ENCODE measurements at places on chromosomes 2 and 18.

DNA sequence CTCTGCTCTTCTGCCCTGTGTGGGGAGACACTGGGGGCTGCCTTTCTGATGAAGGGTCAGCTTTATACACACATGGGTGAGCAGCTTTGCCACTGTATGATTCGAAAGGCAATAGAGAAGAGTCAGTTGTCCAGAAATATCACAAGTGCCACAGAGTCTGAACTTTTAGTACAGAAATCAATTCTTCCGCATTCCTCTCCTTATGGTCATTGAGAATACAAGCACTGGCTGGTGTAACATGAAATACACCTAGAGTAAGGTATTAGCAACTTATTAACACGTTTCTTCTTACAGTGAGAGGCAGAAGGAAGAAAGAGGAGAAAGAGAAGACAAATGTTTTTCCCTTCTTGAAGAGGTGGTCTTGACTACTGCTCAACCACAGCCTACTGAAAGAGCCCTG, 579.2 kb downstream of the ZEB2 start:
- DNase-seq, result no peak

GRCh38 chr2:5285872-5286769, 406.1 kb upstream of the SOX11 start:
- no peak for DNase-seq

DNA sequence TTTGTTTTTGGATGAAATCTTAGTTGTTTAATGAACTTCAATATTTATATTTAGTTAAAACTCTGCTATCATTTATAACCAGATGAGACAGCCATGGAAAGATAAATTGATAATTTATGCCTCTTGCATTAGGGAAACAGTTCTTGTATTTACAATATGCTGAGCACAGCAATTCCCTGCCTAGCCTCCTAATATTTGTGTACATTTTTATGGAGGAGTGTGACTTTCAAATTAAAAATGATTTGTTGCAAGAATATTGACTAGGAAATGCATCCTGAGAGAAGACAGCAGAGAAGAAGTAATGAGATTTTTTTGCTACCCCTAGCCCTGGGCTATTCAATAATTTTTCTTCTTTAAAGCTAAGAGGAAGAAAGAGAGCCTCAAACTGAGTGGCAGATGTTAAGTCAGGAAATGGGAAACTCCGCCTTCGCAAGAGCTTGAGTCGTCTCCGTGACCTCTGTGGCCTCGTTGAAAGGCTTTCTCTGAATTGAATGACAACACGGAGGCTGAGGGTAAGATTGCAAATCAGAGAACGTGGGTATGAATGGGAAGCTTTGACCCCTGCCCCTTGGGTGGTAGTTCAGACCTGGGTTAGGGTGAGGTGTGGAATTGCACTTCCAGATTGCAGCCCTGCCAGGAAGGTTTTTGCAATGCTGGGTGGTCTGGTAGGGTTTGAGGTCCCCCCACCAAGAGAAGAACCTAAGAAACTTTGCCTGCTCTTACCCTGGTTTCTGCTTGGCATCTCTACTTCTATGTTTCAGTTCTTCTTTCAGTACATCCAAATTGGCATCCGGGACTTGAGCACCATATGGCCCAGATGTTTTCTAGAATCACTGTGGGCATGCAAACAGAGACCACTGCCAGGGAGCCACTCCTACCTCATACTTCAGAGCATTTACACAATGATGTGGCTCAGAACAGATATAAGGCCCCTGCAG, 210.3 kb upstream of the RBMS1 start:
- no peak for DNase-seq

DNA sequence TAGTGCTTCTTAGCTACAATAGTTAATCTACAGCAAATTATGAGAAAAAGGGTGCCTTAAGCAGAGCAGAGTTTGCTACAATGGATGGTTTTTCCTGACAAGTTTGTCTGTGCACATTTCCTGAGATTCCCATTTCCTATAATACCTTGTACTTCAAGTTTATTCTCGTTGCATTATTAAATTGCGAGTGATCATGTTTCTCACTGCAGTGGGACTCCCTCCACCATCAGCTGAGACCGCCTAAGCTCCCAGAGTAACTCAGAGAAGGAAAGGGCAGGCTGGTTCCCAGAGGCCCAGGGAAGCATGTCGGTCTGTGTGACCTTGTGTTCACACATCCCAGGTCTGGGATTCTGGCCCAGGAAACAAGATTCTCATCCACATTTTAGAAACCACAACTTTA, 162.1 kb downstream of the ARL4C start:
- DNase-seq, result no peak

GRCh38 chr18:78073275-78073674, 823.6 kb downstream of the GALR1 start:
- DNase-seq, result no peak

DNA sequence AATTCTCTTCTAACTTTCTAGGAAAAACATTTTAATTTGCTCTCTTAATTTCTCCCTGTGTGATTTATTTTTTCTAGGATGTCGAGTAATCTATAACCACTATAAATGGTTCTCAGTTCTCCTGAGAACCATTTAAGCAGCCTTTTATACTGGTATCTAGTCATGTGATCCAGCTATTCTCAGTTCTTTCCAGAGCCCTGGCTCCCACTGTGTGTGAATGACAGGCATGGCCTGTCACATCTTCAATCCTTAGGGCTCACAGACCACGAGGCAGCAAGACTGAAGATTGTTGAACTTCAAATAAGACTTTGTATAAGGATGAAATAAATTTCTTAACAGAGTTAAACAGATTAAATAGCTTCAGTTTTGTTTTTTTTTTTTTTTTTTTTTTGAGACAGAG, 219.4 kb downstream of the HNMT start:
- DNase-seq, result no peak

- no peak for DNase-seq
Observed at GRCh38 chr2:134762508-134762907, 43.7 kb upstream of the TMEM163 start.

DNA sequence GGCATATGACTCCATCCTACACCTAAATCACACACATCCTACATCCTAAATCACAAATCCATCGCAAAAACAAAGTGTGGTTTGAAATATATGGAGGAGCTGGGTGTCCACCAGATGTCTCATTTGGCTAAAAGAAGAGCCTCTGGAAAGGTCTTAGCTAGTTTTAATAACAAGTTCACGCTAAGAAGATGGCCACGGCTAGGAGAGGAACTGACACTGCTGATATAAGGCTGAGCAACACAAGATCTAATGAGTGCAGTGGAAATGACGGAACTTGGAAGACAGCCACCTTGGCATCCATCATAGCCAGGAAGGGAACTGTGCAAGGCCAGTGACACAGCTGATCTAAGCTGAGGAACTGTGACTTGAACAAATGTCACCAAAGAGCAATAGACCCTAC, 60.0 kb upstream of the AGAP1 start:
- DNase-seq, result peak; percentile 1

- DNase-seq, result no peak
Observed at GRCh38 chr2:182868054-182868796, 1.8 kb upstream of the FRZB start.

Measured in bone marrow (tissue), 2 donors.